Dermis microvascular lymphatic vessel endothelial cell (primary cell): ENCODE measurements at places on chromosomes 5 and 9.

DNA sequence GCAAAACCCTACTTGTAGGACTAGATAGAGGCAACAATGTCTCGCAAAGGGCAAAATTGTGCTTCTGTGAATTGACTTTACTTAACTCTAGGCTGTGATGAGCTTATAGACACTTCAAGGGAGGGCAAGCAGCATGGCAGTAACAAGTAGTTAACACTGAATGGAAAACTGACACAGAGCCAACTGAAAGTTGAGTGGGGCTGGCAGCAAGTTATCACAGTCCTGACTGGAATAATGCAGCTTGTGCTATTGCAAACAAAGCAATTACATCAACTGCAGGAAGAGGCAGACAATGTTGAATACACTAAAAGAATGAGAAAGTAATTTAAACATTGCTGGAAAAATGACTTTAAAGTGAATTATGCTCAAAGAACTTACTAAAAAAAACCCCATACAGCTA is 62.2 kb downstream of the RNF38 start:
- peak; percentile 51 for DNase-seq

DNA sequence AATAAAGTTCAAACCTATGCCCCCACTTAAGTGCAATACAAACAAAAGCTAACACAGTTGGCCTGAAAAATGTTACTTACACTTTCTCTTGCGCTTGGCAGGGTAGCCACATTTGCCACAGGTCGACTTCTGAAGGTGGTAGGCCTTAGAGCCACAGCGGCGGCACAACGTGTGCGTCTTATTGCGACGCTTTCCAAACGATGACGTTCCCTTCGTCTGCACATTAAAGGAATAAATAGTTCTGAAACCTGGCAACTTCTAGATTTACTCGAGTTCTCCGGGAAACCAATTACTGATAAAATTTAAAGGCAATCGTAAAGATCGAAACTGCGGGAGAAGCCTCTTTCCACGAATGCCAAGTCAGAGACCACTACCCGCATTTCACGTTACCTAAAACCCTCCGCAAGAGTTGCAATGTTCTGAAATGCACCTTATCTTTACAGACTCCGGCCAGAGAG is 602 bp downstream of the RPL37 start:
- DNase-seq = peak; percentile 18

GRCh38 chr5:95619514-95620029 is 315 bp upstream of the GPR150 start:
- DNase-seq = no peak

DNA sequence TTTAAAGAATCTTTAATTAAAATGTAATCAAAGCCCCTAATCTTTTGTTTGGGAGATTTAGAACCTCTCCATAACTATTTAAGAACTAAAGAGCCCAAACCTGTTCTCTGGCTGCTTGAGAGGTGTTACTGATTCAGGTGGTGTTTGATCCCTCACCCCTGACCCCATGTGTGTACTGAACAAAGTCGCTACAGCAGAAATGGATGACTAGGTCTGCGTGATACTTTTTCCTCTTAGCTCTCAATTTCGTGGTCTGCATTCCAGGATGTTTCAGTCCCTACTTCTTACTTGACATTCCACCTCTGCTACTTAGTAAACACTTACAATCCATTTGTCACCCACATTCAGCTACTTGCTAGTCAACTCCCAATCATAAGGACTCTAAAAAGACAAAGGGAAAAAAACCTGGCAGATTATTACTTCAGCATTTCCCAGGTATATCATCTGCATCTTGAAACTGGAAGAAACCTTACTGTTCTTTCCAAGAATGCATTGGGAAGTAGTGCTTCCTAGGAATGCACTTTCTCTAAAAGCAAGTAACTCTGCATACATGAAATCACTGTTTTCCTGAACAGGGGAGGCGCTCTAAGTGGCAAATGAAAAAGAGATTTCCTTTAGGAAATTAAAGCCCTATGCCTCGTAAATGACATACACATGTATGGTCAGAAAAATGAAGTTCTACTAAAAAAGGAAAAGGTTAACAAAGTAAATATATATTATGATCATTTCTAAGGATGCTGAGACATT is 1091.6 kb downstream of the PTPRD start:
- no peak for DNase-seq

DNA sequence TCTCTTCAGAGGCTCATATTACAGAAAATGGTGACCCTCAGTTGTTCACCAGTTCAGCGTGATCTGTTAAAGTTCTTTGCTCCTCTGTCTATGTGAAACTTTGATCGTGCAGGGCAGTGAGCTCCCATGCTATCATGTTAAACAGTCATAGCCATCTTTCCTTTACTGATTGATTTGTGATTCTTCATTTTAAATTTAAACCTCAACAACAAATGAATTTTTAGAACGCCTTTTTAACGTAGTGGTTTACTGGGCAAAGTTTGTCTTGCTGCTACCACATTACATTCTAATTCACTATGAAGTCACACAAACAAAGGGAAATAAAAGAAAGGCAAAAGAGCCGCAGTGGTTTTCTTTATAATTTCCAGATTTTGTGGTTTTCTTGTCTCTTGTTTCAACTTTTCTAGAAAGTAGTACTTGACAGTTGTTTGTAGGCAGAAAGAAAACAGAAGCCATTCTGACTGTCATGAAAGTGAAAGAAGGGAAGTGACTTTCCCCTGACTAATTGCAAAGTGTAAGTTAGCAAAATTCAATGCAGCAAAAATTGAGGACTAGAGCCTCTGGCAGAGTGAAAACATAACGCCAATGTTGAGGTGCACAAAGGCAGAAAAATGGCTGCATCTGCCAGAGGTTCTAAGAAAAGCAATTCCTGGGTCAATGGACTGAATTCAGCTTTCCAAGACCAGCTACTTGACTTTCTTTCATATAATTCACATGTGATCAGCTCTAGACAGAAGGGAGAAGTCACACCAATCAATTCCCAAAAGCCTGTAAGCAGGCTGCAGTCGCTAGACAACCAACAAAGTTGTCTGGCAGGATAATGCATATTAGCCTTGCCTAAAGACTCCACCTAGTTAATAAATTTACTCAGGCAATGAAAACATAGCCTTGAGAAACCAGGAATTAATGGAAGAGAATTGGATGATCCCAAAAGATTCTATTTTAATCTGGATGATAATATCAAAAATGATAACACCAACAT is 7.1 kb upstream of the IFNA6 start:
- DNase-seq = no peak

GRCh38 chr9:34985311-34985899 is 4.1 kb upstream of the DNAJB5 start:
- peak; percentile 64 for DNase-seq

GRCh38 chr9:23606107-23606506 is 219.9 kb downstream of the ELAVL2 start:
- no peak for DNase-seq

GRCh38 chr9:82920154-82920553 is 142.8 kb downstream of the RASEF start:
- no peak for DNase-seq

DNA sequence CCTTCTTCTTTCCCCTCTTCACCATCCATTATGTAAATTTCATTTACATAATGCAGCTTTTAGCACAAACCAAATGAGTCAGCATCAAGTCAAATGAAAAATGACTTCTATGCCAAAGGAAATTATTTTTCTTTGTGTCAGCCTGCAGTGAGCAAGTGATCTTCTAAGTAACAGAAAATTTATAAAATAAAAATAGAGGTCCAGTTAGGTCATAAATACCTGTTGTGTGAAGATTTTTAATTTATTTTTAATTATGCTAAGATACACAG is 16.7 kb upstream of the THG1L start:
- DNase-seq = no peak

- no peak for DNase-seq
These were observed at the start of gene VLDLR for GRCh38 chr9:2621722-2622460. Gene VLDLR, plus strand, starts transcription at chr9:2621787. Its CDS starts 403 bp downstream, at chr9:2622190.

- DNase-seq = peak; percentile 29
These were observed 212.4 kb downstream of the LRRC70 start for GRCh38 chr5:62791059-62791458.

- DNase-seq = no peak
These were observed 627 bp downstream of the ARRDC1 start for GRCh38 chr9:137606005-137606621.

GRCh38 chr9:36928670-36929349 is 105.3 kb downstream of the PAX5 start:
- DNase-seq = peak; percentile 2

- DNase-seq = no peak
These were observed 40.3 kb upstream of the SLC25A51 start for GRCh38 chr9:37944266-37944650.

DNA sequence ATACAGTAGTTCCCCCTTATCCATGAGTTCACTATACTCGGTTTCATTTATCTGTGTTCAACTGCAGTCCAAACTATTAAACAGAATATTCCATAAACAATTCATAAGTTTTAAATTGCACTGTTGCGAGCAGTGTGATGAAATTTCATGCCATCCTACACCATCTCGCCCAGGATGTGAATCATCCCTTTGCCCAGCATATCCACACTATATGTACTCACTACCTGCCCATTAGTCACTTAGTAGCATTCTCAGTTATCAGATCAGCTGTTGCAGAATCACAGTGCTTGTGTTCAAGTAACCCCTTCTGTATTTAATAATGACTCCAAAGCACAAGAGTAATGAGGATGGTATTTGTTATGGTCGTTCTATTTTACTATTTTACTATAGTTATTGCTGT is 51.5 kb downstream of the SHOC1 start:
- peak; percentile 55 for DNase-seq

DNA sequence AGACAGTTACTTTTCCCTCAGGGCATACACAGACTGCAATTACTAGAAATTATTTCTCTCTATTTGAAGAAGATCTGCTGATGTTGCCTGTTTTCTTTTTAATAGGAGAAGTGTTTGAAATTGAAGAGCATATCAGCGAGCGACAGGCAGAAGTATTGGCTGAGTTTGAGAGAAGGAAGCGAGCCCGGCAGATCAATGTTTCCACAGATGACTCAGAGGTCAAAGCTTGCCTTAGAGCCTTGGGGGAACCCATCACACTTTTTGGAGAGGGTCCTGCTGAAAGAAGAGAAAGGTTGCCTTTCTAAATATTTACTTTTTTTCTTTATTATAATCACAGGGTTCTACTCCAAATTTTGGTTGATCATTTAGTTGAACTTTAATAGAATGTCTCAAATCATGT is 3.4 kb downstream of the PRPF4 start:
- DNase-seq = no peak

DNA sequence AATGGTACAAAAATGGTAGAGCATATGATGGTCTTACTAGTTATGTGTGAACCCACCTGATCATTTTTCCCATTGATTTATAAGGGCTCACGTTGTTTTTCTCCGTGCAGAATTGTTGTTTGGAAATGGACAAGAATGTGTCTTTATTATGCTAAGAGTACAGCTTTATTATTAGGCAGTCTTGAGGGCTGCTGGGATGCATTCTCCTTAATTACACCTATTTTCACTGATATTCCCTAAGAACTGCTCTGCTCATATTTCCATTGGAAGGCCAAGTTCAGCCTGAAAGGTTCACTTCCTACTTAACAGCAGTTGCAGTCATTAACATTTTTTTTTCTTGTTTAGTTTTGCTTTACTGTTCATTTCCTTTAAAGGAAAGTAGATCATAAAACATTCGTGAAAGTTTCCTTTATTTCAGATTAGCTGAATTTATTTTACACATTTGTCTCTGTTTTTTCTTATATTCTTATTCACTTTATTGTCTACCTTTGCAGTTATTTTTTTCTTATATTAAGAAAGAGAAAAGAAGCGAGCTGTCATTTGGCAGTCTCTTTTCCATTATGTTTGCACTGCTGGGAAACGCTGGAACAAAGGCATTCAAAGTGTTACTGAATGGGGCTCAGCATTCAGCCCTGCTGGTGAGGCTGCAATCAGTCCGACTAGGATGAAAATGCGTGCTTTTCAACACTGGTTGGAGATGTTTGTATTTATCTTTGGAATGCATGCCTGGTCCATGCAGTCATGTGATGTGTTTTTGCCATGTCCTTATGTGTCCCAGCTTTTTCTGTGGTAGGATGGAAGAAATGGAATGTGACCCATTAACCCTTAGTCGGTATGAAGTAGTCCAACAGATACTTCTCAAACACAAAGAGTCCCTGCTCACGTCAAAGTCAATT is 602.7 kb upstream of the ZNF608 start:
- peak; percentile 4 for DNase-seq
